ENCODE measurements at places on chromosomes 1 and 21.

DNA sequence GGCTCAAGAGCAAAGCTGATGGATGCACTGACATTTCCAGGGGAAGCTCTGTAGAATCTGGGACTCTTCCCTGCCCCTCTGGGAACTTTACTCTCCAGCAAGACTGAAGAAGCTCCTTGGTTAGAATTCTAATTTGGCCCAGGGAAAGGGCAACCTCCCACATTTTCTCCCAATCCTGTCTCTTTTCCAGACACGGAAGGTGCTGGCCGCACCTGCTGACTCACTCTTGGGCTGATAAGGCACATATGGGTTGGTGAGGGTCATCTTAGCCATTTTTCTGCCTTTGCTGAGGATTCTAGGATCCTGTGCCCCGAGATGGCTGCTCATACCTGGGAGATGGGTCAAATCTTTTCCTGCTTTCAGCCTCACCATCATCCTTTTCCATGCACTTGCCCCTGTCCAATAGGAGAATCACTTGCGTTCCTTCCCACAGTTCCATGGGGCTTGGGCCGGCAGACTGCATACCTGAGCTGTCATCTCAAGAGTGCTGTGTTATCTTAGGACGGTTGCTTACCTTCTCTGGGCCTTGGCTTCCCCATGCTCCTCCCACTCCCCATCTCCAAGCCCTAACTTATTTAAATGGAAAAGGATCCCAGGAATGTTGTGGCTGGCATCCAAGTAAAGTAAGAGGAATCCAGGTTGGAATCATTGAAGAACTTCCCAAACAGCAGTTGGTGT lies 1.3 kb downstream of the TINAGL1 start:
- DNase-seq = no peak

GRCh38 chr1:205217418-205217817 lies 5.9 kb upstream of the DSTYK start:
- no peak for DNase-seq

DNA sequence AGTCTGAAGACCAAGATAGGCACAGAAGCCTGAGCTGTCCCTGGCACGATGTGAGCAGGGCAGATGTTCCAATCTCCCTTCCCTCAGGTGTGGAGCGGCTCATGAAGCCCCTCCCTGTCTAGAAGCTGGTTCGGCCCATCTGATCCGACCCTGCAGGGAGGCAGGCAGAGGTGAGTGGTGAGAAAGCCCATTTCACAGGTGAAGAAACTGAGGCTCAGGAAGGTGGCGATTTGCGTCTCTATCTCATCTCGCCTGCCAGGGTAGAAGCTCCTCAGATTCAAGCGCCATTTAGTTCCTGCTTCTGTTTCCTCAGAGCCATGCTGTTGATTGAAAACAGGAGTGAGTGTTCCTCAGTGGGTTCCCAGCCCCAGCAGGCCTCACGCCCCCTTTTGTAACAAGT lies 16.9 kb upstream of the TENT5B start:
- no peak for DNase-seq

DNA sequence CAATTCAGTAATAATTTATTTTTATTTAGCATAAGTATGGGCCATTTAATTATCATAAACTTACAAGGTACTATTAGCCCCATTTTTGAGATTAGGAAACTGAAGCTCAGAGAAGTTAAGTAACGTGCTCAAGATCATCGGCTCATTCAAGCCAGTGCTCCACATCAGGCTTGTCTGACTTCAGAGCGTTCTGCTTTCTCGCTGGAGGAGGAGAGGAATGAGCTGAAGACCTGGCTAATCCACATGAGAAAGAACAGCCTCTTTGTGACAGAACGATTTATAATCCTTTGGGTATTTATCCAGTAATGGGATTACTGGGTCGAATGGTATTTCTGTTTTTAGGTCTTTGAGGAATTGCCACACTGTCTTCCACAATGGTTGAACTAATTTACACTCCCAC lies 39.7 kb downstream of the DDX20 start:
- DNase-seq = no peak

DNA sequence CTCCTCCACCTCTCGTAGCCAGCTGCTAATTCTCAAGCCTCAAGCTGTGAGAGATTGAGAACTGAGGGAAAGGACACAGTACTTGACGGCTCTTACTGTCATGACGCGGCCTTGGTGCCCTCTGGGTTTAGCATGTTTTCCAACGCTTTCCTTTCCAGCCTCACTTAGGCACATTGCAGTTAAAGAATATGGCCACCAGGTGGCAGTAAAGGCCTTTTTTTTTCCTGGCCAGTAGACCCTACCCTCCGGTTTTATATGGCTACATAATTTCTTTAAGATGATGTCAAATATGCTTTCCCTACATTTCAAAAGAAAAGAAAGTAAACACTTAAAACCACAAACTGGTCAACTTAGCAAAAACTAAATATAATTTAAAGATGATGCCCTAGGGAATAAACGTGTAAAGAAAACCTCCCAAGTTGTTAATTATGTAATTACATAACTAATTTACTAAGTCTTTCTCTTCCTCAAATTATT lies 56.8 kb upstream of the PRDX6 start:
- DNase-seq = no peak

- DNase-seq = peak; percentile 20
Measured at GRCh38 chr1:109252893-109253802, 3.8 kb downstream of the CELSR2 start.

GRCh38 chr1:231284441-231284840 lies 43.4 kb downstream of the GNPAT start:
- DNase-seq = no peak

DNA sequence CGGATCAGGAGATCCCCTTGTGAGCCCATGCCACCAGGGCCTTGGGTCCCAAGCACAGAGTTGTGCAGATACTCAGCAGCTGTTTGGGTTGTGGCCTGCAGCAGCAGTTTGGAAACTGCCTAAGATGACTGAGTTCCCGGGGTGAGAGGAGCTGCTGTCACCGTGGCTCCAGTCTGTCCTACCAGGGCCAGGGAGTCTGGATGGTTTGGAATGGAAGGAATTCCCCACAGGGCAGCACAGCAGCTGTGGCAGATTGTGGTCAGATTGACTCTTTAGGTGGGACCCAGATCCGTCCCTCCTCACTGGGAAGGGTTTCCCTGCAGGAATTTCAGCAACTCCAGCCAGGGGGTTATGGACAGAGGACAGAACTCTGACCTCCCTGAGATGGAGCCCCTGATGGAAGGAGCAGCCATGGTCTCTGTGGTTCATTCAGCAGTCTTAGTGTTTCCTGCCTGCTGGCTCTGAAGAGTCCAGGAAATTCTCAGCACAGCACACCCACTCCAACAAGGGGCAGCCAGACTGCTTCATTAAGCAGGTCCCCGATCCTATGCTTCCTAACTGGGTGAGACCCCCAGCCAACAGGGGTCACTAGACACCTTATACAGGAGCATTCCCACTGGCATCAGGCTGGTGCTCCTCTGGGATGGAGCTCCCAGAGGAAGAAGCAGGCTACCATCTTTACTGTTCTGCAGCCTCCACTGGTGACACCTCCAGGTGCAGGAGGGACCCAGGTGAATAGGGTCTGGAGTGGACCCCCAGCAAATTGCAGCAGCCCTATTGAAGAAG lies 51.5 kb upstream of the TNFSF4 start:
- no peak for DNase-seq

- DNase-seq = no peak
Measured at GRCh38 chr1:196309386-196309785, 298.9 kb downstream of the KCNT2 start.
